Ecto neural progenitor cell (in vitro differentiated cells): ENCODE measurements at places on chromosomes 6 and 20.

GRCh38 chr6:123913863-123914262, 110.2 kb downstream of the NKAIN2 start:
- DNase-seq = no peak

- no peak for DNase-seq
Observed at GRCh38 chr20:49009899-49010631, 36.0 kb upstream of the CSE1L start.

GRCh38 chr6:137677709-137678108, 183.5 kb upstream of the OLIG3 start:
- no peak for DNase-seq

- DNase-seq = no peak
Observed at GRCh38 chr20:7627734-7628663, 312.3 kb downstream of the HAO1 start.

GRCh38 chr6:41036186-41036585, 2.8 kb downstream of the UNC5CL start:
- no peak for DNase-seq

DNA sequence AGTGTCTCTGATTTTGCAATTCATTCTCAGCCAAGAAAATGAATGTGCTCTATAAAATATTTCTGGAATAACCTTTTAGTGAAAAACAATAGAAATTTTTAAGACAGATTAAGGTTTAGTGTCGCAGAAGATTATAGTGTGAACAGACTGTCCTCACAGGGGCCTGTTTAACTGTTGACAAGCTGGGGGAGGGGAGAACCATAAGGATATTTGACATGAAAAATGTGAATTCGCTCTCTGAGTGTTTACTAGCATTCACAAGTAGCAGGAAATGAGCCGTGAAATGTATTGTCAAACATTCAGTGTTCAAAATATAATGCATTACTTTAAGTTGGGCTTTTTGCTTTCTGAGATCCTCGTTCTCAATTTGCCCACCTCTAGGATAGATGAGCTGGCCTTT, 134.8 kb upstream of the TSHZ2 start:
- DNase-seq = no peak

DNA sequence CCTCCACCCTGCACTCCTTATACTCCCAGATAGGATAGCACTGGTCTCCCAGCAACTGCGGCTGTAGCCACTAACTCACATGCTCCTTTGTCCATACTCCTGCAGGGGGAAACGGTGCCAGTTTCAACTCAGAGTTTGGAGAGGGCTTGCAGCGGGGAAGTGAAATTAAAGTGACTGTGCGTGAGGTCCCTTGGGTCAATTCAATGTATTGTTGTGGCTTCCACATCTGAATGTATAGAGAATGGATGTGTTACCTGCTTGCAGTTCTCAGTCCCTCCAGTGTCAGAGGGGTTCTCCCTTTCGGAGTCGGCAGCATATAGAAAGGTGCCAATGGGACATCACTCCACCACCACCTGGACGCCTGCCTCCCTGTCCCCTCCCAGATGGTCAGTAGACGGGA, 93.6 kb upstream of the CNKSR3 start:
- no peak for DNase-seq

DNA sequence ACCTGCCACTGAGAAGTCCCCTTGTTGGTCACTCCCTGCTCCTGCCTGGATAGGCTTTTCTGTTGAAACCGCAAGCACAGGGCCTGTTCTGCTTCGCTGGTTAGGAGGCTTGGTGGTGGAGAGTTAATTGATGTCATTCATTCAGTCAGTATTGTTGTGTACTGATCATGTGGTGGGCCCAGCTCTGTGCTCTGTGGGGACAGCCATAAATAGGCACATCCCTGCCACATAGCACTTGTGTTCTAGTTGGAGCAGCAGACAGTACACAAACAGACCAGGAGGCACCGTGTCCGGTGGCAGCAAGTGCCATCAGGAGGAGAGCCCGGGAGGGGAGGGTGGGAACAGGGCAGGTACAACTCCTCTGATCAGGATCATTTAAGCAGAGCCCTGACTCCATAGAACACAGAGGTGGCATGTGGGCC, 155.2 kb upstream of the INSM1 start:
- DNase-seq = no peak

DNA sequence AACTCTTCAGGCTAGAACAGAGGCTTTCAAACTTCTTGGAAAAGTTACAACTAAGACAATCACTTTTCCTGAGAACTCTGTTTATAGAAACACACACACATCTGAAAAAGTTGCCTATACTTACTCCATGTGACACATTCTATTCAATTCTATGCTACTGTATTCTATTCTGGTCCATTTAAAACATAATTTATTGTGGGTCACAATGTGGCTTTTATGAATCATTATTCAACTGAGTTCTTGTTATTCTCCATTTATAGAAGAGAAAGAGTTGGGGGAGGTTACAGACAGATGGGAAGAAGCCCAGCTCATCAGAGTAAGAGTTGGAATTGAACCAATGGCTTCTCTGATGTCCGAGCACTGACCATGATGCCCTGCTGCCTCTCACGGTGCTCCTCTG, 21.6 kb upstream of the BCAS1 start:
- no peak for DNase-seq

DNA sequence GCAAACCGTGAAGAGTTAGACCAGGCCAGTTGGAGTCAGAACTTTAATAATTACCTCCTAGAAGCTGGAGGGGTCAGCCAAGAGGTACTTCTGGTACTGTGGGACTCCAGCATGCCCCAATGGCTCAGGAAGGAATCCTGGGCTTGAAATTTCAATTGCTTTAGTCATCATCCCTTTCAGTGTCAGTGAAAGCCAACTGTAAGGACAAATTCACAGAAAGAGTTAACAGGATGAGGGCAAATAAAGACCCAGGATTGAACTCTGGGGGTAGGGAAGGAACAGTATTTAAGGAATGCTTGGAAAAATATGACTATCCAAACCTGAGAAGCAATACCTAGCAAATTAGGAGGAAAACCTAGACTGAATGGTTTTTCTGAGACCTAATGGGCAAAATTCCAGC, 735.1 kb upstream of the MARCKS start:
- no peak for DNase-seq

- no peak for DNase-seq
Observed at GRCh38 chr6:170227996-170228945, 62.6 kb downstream of the DLL1 start.

DNA sequence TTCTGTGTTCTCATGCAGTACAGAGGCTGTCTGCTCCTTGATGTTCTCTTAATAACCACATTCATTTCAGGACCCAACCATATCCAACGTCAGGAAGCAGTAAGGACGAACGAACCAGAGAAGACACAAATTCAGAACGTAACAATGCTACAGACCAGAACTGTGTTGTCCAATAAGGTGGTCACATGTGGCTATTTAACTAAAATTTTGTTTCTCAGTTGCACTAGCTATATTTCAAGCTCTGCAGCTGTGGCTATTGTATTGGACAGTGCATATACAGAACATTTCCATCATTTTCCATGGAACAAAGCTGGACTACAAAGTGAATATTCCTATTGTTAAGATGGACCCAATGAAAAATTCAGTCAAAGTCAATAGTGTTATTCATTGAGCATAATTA, 27.0 kb downstream of the MAP7 start:
- no peak for DNase-seq

DNA sequence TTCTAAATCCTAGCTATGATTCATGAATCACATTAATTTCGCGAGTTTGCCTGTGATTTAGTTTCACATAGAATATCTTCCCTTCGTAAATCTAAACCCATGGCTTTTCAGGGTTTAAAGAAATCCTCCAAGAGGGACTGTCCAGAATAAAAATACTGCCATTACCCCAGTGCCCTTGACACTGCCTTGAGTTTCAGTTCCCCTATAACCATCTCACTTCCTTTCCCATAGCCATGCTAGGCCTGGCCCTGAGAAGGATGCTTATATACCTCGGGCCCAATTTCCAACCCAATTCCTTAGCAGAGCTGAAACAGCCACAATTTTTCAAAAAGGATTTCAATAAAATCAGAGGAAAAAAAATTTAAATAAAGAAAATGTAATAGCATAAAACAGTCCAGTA, 697.3 kb downstream of the FRK start:
- DNase-seq = no peak

DNA sequence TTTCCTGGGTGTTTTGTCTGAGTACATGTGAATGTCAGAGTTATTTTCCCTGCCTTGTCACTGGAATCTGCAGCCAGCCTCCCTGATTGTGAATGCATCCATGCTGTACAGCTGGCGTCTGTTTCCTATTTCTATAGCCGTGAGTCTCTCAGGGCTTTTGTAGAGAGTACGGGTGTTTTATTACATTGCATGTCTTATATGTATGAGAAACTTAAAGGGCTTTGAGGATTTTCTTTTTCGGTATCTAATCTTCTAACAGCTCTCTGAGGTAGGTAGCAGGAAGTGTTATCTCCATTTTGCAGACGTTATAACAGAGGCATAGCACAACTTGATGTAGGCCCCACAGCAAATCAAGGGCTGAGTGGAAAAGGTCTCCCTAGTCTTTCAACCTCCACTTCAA, 272.9 kb downstream of the PRL start:
- no peak for DNase-seq

- no peak for DNase-seq
Observed at GRCh38 chr6:85581572-85581971, 12.1 kb downstream of the SNX14 start.
